Activated naive CD4-positive, alpha-beta T cell treated with anti-CD3 and anti-CD28 coated beads, Interleukin-2, amount 50 U/mL, for 72 hours (primary cell): ENCODE measurements at places on chromosomes 6 and 20.

GRCh38 chr6:13478525-13478966 lies 8.9 kb downstream of the GFOD1 start:
- DNase-seq = no peak

- no peak for DNase-seq
Measured at GRCh38 chr6:48619771-48620170, 508.8 kb upstream of the PTCHD4 start.

- no peak for DNase-seq
Measured at GRCh38 chr6:111709201-111709600, 103.5 kb upstream of the TRAF3IP2 start.

DNA sequence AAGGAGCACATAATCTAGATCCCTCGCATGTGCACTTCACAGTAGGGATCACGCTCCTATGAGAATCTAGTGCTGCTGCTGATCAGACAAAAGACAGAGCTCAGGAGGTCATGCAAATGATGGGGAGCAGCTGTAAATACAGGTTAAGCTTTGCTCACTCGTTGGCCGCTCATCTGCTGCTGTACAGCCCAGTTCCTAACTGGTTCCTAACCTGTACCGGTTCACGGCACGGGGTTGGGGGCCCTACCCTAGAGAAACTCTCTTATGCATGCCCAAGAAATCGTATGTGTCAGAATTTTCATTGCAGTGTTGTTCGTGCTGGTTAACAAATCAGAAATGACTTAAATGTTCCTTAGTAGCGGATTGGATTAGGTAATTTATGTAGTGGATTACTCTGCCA lies 116.1 kb downstream of the CDH26 start:
- no peak for DNase-seq
